ENCODE measurements at places on chromosomes 2 and 18.

- DNase-seq, result no peak
Observed at GRCh38 chr2:158179660-158180059, 78.0 kb downstream of the UPP2 start.

DNA sequence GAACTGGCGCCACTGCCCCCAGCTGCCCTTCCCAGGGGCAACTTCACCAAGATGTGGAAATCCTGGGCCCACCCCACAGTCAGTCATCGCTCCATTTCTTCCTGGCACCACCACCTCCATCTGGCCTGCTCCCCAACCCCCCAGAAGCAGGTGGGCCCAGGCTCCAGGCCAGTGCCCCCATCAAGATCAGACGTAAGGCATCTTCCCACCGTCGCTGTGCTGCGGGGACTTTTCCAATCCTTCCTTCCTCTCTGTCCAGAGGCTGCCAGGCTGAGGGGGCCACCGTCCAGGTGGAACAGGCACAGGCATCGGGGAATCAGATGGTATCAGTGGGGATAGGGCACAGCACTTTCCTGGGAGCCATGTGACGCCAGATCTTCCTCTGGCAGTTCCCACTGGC lies 8.1 kb downstream of the PRLH start:
- no peak for DNase-seq

DNA sequence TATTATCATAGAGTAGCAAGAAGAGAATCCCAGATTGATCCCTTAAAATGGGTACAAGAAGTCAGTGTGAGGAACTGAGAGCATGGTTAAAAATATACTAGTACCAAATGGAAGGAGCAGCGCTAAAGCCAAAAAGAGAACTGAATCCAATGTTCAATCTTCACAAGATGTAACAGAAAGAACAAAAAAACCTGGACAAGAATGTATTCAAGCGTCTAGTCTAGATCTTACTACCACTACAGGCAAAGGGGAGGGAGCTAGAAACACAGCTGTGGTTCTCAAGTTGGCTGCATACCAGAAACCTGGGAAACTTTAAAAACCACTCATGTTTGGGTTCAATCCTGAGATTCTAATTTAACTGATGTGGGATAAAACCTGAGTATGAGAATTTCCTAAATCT lies 57.5 kb downstream of the PIAS2 start:
- DNase-seq, result no peak

- DNase-seq, result peak; percentile 78
Observed at GRCh38 chr2:231713730-231714638, 5.7 kb downstream of the PTMA start.

GRCh38 chr18:48441405-48441881 lies 32.3 kb upstream of the ZBTB7C start:
- DNase-seq, result no peak

DNA sequence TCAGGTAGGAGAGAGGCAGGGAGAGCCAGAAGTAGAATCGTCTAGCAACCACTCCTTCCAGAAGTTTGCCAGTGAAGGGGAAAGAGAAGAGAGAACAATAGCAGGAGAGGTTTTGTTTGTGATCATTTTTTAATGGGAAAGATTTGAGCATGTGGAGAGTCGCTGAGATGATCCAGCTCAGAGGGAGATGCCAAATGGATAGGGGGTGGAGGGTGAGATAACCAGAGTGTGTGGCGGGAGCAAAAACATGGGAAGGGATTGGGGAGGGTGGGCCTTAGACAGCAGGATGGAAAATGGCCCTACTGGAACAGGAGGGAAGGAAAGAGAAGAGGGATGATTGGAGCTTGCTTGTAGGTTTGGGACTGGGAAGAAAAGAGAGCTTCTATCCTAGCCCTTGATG lies 269.8 kb downstream of the GLI2 start:
- DNase-seq, result no peak

GRCh38 chr2:156553714-156554442 lies 117.7 kb downstream of the GPD2 start:
- no peak for DNase-seq

DNA sequence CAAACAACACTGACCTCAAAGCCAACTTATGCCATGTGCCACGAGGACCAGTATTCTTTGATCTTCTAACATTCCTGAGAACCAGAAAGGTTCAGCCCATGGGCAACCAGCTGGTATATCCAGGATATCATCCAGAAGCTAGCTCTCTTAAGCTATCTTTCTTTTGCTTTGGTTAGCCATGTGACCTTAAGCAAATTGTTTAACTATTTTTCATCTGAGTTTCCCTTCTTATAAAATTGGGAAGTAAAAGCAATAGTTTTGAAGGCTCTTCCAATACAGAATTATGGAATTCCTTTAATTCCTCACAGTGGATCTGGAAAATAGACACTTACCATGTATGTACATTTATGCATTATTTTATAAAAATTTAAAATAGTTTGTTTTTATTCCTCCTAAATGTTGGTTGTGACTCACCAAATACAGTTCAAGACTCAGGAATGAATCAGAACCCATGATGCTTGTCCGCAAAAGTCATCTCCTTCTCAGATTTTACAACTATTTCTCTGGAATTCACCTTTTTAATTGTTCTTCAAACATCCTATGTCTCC lies 435.7 kb downstream of the ZEB2 start:
- no peak for DNase-seq

GRCh38 chr2:95234286-95234785 lies 27.0 kb downstream of the ZNF892 start:
- DNase-seq, result no peak

DNA sequence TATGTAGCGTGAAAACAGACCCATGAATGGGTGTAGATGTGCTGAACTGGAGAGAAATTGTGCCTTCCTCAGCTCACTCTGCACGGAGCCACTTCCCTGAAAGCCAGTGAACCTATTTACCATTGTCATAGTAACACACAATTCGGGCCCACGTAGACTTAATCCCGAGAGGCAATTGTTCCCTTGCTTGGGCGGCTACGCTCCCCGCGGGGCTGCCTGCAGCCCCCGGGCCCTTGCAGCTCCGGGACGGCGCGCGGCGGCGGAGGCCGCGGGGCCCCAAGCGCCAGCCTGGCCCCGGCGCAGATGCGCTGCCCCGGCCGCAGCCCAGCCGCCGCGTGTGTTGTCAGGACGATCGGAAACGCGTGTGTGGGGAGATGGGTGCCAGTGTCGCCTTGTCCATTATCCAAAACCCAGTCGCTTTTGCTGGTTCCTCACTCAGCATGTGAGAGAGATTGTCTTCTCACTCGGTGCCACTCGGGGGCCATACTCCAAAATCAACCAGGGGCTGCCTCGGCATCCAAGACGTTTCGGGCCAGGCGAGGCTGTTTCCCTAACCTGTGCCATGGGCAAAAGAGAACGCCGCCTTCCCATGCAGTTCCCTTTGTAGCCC lies 17.9 kb upstream of the LRRTM1 start:
- DNase-seq, result no peak

- no peak for DNase-seq
Observed at GRCh38 chr2:120334068-120334467, 11.9 kb upstream of the INHBB start.

- no peak for DNase-seq
Observed at GRCh38 chr2:240389302-240389805, 46.1 kb upstream of the GPC1 start.

GRCh38 chr18:46070815-46071652 lies 1.0 kb downstream of the PSTPIP2 start:
- no peak for DNase-seq

DNA sequence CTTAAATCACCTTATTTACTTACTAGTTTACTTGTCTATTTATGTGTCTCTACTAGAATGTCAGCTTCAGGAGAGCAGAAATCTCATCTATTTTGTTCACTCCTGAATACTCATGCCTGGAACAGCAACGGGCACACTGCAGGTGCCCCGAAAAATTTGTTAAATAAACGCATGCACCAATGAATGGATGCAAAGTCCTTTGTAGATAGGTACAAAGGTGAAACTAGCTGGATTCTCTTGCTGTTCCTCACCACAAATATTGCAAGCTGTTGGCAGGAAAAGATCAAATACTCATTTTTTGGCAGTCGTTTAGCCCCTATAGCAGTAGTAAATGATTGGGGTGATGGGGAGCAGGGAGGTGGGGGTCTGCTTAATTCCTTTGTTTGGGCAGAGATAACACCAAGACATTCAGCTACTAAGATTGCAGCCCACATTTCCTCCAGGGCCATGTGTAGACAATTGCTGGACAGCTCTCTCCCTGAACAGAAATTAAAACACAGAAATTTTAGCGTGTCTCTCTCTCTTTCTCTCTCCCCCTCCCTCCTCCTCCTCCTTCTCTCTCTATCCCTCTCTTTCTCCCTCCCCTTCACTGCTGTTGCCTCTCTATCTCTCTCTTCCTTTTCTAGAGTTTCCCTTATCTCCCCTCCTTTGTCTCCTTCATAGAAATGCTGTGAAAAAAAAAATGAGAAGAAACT lies 5.4 kb downstream of the MARCHF4 start:
- no peak for DNase-seq

- no peak for DNase-seq
Observed at GRCh38 chr2:63875131-63875527, 33.4 kb downstream of the UGP2 start.

GRCh38 chr2:96556441-96557330 lies 20.1 kb downstream of the ARID5A start:
- no peak for DNase-seq

- DNase-seq, result no peak
Observed at GRCh38 chr2:48971801-48972200, 182.5 kb downstream of the FSHR start.

DNA sequence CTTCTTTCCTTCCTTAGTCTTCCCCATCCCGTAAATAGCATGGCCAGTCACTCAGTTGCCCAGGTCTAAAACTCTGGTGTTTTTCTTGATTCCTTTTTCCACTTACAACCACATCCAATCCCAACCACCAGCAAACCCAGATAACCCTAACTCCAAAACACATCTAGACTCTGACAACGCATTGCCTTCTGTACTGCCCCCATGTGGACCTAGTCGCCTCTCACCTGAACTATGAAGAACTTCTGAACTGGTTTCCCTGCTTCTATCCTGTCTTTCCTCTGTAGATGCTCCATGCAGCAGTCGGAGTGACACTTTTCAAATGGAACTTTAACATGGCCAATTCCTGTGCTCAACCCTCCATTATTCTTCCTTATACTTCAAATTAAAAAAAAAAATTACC lies 26.5 kb downstream of the ST6GAL2 start:
- DNase-seq, result no peak

DNA sequence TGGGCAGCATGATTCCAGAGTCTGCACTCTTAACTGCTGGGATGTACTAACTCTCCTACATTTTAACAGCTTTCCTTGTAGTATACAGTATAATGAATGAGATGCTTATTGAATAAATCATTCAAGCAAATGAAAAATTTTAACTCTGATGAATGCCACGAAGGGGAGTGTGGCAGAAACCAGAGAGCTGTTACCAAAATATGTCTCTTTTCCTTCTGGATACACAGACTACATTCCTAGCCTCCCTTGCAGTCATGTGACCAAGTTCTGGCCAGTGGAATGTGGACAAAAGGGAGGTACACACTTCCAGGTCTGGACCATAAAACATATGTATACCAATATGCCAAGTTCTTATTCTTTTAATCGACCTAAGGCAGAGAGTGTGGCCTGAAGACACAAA lies 1.7 kb upstream of the EML4 start:
- no peak for DNase-seq

DNA sequence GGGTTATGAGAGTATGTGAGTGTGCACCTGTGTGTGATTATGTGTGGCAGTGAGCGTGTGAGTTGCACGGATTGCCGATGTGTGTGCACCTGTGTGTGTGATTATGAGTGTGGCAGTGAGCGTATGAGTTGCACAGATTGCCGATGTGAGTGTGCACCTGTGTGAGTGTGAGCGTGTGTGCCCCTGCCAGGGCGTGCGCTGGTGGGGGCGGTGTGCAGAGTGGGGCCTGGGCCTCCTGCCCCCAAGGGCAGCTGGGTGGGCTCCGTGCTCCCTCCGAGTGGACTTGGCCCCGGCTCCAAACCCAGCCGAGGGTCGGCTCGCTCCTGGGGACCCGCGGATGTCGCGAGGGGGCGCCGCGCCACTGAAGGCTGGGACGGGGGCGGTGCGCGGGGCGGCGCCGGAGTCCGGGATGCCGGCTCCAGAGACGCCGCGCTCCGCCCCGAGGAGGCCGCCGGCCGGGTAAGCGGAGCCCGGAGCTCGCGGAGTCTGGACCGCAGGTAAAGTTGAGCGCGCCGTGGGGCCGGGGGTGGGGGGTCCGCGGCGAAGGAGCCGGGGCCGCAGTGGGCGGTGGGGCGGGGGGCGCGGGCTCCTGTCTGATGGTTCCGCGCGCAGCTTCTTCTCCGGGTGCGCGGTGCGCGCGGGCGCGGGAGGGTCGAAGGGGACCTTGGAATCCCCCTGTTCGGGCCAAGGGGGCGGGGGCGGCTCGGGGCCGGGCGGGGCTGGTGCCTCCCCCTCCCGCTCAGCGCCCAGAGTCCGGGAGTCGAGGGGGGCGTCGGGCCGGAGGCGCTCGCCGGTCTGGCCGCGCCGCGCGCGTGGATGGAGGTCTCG lies at the start of gene KCNG2:
KCNG2 (plus strand) TSS at position 421 of the 828 bp plus-strand sequence. CDS start 65,730 bp downstream, outside the sequence.
- peak; percentile 70 for DNase-seq

GRCh38 chr2:171086352-171087290 lies 74.1 kb downstream of the TLK1 start:
- DNase-seq, result peak; percentile 2

DNA sequence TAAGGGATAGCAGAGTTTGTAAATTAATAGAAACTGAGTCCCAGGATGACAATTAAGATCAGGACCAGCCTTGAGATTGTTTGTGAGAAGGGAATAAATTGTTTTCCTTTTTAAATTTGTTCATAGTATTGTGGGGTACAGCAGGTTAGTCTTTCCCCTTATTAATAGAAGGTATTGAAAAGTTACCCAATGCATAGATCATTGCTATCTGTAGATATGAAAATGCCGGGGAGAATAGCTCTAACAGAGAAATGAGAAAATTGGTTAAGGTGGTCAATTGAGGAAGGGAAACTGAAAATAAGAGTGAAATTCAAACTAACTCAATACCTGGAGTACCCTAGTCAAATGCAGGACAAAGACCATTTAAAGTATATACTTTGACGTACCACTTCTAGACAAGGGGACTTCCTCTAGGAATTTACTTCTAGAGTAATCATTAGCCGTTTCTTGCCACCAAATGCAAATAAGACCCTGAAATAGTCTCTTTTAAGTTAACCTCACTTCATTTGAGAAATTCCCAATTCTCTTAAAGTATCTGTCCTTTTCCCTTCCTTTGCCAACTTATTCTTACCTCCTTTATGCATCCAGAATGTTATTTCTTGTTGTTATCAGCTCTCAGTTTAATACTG lies 1224.4 kb upstream of the LRRTM1 start:
- DNase-seq, result no peak

GRCh38 chr18:71678144-71678543 lies 866.0 kb downstream of the CBLN2 start:
- DNase-seq, result no peak

DNA sequence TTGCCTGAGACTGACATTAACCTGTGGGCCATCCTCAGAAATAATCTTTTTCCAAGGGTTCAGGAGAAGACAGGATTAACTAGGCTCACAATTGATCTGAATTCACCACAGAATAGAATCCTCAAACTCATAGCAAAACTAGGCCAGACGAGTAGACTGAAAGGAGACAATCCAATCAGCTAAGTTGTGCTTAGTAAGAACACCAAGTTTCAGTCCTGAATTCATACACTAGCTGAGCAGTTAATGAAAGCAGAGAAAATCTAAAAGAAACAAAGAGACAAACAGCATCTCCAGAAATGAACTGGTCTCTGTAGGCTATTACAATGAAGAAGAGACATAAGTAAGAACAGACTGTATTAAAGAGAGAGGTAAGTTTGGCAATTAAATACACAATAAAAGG lies 89.5 kb downstream of the GORASP2 start:
- DNase-seq, result no peak

- DNase-seq, result no peak
Observed at GRCh38 chr2:96113367-96113677, 3.0 kb downstream of the ADRA2B start.

- DNase-seq, result no peak
Observed at GRCh38 chr2:43370705-43371104, 144.3 kb upstream of the ZFP36L2 start.

GRCh38 chr2:235171550-235172031 lies 219.8 kb downstream of the SH3BP4 start:
- DNase-seq, result no peak

Measured in frontal cortex (tissue), 4 donors.